ENCODE measurements at places on chromosomes 1 and 21.

DNA sequence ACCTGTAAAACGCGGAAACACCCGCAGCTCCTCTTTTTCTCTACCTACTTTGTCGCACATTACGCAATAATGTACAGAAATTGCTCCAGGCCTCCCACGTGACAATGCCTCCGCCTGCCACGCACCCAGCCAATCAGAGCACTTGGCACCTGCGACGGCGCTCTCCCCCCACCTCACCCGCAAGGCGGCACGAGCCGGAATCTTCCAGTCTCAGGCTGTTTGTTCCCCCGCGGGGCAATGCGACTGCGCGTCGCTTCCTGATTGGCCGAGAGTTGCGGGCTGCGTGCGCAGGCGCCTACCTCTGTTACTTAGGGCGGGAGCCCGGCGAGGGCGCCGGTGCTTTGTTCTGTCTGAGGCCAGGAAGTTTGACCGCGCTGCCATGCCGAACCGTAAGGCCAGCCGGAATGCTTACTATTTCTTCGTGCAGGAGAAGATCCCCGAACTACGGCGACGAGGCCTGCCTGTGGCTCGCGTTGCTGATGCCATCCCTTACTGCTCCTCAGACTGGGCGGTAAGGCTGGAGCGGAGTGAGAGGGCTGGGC is at the start of gene MAEL:
Gene MAEL, plus strand, starts transcription at position 307 of the 542 bp plus-strand sequence. Its CDS starts 73 bp downstream, at position 380.
- no peak for DNase-seq

DNA sequence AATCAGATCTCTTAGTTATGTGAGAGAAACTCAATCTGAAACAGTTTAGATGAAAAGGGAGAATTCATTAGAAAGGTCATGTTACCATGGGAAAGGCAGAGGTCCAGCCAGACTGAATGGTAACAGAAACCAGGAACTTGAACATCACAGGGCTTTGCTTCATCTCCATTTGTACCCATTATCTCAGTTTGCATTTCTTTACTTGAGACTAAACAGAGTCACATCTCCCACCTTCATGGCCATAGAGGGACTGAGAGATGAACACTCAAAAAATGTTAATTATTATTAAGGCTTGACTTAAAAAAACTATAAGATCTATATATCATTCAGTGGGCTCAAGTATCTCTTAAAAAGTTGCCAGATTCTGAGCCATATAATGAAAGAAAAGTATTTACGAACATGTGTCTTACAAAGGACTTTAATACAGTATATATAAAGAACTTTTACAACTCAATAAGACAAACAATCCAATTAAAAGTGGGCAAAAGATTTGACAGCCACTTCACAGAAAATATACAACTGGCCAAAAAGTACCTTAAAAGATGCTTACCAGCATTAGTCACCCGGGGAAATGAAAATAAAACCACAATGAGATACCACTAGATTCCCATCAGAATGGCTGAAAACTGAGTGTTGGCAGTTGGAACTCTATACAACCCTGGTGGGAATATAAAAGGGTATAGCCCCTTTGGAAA is 13.2 kb downstream of the KYAT3 start:
- no peak for DNase-seq

- no peak for DNase-seq
These were observed 8.1 kb upstream of the GADD45A start for GRCh38 chr1:67676946-67677345.

DNA sequence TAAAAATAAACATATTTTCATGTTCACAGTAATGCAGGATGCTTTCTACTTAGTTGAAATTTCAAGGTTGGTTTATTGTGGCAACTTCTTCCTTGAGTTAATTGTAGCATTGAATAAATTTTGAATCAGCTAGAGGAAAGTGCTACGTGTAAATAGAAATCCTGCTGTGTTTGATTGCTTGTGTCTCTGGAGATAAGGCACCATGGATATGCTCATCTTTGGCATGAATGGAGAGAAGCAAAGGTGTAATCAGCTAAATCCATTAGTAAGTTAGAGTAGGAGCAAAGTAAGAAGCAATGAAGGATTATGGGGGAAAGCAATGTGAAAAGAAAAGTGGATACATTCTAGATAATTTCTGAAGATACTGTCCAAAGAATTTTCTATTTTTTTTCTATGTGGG is 331.1 kb downstream of the PTPRC start:
- DNase-seq = no peak

- DNase-seq = no peak
These were observed 215.3 kb upstream of the C1orf174 start for GRCh38 chr1:4115191-4115900.

- DNase-seq = peak; percentile 31
These were observed 87.5 kb upstream of the FMN2 start for GRCh38 chr1:240004086-240004749.

GRCh38 chr1:114216431-114217173 is 62.9 kb upstream of the SYT6 start:
- DNase-seq = no peak

GRCh38 chr1:104765085-104765484 is 1015.4 kb downstream of the AMY1C start:
- DNase-seq = no peak

DNA sequence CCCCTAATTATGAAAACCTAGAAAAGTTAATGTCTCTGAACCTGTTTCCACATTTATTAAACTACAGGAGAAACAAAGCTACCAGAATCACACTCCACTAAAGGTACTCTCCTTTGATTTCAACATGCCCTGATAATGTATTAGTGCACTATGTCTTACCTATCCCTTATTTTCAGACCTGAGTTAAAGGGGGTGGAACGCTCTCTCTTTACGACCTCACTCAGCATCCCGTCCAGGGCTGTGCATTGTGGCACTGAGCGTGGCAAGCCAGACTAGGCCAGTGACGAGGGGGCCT is 678 bp downstream of the LSM10 start:
- DNase-seq = peak; percentile 56

- no peak for DNase-seq
These were observed 108.0 kb upstream of the TRABD2B start for GRCh38 chr1:48105165-48105564.

DNA sequence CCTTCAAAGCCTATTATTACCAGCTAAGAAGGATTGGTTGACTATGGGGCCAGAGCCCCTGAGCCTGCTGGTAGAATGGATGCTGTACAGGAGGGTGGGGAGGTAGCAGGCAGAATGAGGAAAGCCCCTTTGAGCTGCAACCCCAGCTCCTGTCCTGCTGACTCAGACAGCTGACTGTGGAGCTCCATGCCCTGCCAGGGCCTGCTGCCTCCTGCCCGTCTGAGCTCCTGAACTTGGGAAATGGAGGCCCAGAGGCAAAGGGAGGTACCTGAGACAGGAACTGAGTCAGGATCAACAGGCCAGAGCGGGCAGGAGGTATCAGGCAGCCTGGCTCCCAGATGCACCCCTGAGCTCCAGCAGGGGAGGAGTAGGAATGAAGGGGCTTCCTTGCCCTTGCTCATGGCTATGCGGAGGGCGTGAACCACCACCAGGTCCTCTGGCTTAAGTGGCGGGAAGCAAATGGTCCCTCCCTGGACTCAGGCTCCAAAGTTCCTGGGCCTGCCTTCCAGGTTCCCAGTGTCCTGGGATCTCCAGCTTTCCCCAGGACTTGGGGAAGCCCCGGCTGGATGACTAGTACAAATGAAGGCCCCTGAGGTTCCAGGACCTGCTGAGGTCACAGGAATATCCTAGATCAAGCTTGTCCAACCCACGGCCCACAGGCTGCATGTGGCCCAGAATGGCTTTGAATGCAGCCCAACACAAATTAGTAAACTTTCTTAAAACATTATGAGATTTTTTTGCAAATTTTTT is 3.9 kb upstream of the SFN start:
- DNase-seq = no peak

DNA sequence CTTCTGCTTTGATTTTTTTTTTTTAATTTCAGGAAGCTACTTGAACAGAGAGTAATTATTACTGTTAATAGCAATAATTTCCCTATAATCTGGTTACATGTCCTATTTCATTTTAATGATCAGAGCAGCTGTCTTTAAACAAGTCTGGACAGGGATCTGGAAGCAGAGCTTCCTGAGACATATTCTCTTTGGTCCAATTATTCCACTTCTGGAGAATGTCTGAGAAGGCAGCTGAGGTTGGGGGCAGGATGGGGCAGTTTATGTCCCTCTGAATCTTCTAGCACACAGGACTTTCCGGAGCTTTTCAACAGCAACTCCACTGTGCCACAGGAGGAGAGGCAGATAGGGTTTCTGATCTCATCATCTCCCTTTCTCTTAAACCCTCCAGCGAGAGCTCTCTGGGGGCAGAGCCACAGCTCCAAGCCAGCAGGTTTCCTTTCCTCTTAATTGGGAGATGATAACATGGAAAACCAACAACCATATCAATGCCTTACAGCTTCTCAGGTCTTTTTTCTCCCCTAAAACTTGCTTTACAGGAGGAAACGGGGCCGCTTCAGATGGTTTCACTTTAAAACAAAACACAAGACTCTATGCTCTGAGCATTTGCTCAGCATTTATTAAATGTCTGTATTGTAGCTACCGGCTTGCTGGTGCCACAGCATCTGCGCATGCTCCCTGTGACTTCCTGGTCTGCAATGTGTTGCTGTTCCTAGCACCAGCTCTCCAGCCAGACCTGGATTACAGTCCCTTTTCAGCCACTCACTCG is 425.7 kb upstream of the USP24 start:
- peak; percentile 33 for DNase-seq

GRCh38 chr1:92879316-92879968 is 47.6 kb downstream of the RPL5 start:
- no peak for DNase-seq

- no peak for DNase-seq
These were observed 17.2 kb downstream of the ECHDC2 start for GRCh38 chr1:52904208-52904926.

- DNase-seq = no peak
These were observed 142.0 kb downstream of the AJAP1 start for GRCh38 chr1:4796161-4797015.

DNA sequence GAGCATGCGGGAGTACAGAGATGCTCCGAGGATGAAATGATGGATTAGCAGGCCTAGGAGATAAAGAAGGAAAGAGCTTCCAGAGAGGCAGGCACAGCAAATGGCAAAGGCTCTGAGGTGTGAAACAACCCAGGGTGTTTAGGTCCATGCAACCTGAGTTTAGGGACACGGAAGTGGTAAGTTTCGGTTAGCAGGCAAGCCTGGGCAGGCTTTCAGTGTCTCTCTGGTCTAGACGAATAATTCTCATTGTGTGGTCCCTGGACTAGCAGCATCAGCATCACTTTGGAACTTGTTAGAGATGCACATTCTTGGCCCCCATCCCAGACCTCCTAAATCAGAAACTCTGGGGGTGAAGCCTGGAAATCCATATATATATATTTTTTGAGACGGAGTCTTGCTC is 18.6 kb downstream of the NKAIN1 start:
- no peak for DNase-seq

GRCh38 chr1:34441259-34442069 is 264.8 kb downstream of the C1orf94 start:
- no peak for DNase-seq

DNA sequence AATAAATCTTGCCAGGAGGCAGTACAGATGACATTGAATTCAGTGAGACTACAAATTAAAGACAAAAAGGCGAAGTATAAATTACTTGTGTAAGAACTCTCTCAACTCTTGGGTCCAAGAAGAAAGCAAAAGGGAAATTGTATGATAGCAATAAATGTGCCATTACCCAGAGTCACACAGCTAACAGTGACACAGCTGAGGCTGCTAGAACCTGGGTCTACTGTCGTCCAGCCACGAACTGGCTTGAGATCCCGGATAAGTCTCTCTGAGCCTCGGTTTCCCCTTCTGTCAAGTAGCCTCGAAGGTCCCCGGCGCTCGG is 362 bp upstream of the ROR1 start:
- no peak for DNase-seq

GRCh38 chr1:15760520-15761211 is 2.1 kb downstream of the FBLIM1 start:
- DNase-seq = no peak

GRCh38 chr1:228851193-228851592 is 115.9 kb downstream of the RHOU start:
- DNase-seq = no peak
